ENCODE measurements at places on chromosomes 13 and 19.

DNA sequence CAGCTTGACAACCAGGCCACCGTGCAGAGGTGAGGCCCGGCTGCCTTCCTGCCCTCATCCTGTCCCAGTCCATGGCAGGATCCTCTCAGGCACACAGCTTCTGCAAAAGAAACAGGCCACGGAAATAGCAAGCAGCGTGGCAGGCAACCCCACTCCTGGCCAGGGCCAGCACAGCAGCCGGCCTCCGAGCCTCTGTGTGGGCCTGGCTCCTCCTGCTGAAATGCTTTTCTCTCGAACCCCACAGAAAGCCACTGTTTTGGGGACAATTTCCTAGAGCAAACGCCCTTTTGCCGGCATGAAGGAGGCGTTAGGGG, 39.5 kb upstream of the F7 start:
- no peak for DNase-seq

DNA sequence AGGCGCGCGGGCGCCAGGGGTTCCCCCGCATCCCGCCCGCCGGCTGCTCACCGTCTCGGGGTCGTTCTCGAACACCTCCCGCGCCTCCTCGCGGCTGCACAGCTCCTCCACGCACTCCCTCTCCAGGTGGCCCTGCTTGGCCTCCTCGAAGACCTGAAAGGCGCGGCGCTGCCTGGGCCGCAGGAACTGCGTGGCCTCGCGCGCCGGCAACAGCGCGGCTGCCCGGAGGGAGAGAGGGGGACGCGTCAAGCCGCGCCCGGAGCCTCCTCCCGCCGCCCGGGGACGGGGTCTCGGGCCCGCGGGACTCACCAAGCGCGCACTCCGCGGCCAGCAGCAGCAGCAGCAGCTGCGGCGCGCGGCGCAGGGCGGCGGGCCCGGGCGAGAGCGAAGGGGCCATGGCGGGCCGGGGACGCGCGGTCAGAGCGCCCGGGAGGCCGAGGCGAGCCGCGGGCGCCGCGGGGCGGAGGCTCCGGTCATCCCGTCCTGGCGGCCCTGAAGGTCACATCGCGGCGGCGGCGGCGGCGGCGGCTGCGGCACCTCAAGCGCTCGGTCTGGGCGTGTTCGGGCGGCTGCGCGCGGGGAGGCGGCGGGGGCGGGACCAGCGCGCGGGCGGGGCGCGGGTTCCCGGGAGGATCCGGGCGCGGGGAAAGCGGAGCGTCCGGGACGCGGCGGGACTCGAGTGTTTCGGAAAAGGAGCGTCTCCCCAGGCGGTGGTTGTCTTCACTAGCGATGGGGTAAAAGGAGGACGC, at the start of gene GAS6:
TSS of gene GAS6 (minus strand) at position 553 of the 749 bp plus-strand sequence. CDS start at position 397, 156 bp downstream.
- DNase-seq, result peak; percentile 25

- no peak for DNase-seq
These were observed 8.4 kb downstream of the CLASRP start for GRCh38 chr19:45047188-45047797.

GRCh38 chr13:70249332-70250064, 141.2 kb upstream of the KLHL1 start:
- peak; percentile 62 for DNase-seq
